ENCODE measurements at places on chromosomes 7 and 10.

- DNase-seq = peak; percentile 61
Observed at GRCh38 chr10:31947144-31947926, 18.7 kb upstream of the ARHGAP12 start.

- peak; percentile 47 for DNase-seq
Observed at GRCh38 chr7:159026271-159027055, 118.2 kb downstream of the VIPR2 start.

- DNase-seq = no peak
Observed at GRCh38 chr10:77548157-77548556, 89.5 kb downstream of the KCNMA1 start.

- peak; percentile 60 for DNase-seq
Observed at GRCh38 chr10:126060261-126060931, 164.0 kb downstream of the FANK1 start.

- DNase-seq = no peak
Observed at GRCh38 chr7:75028299-75028698, 45.3 kb downstream of the RCC1L start.
